ENCODE measurements at places on chromosomes 1 and 21. TPM values are rescaled to one million over a fixed set of nuclear protein-coding genes. Genes with fewer than 3 reads are reported as not detected.
A peak's percentile ranks its signal among the peaks of the same experiment; 100 is the strongest.

Gene L1TD1
- total RNA-seq, result not detected

GRCh38 chr21:42616446-42616845 lies 37.0 kb upstream of the PDE9A start:
- no peak overlapping the region for H3K27ac ChIP-seq
- no peak for DNase-seq
- H3K27me3 ChIP-seq, result peaks cover 26% of the 10 kb centered on the region
- no peaks in the 10 kb centered on the region for H3K4me1 ChIP-seq
- no peak overlapping the region for H3K4me3 ChIP-seq

- no peaks in the 10 kb centered on the region for H3K27me3 ChIP-seq
- peak overlapping the region; percentile 100 for H3K4me3 ChIP-seq
- H3K4me1 ChIP-seq, result peaks cover 8% of the 10 kb centered on the region
- H3K27ac ChIP-seq, result peak overlapping the region; percentile 85
- no peak for DNase-seq
These were observed 744 bp downstream of the ZNF670 start for GRCh38 chr1:247077876-247078257.

Gene S100A5
- total RNA-seq, result not detected

DNA sequence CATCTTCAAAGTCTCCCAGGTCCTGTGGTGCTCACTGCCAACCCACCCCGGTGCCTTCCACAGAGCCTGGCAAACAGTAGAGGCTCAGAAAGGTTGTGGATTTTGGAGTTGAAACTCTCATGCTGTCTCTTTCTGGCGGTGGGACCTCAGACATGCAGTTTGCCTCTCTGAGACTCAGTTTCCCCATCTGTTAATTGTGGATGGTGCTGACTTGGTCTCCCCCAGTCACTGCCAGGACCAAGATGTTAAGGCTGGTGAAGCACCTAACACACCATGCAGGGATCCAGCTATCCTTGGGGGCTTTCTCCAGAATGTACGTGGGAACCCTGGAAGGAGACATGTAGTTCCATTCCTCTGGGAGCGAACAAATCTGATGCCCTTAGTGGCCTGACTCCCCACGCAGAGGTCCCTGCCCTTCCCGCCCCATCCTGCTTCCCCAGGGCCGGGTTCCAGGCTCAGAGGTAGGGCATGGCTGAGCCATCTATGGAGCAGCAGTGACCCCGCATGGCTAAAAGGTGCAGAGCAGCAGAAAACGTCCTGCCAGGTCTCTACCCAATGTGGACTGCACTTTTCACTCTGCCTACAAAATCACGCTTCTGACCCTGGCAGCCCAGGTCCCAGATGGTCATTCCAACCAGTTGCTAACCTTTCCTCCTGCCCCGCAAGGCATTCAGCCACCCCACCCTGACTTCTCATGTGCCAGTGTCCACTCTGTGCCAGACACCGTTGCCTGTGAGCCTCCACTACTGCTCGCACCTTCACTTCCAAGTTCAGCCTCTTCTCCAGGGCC lies 9.2 kb upstream of the TTC22 start:
- no peaks in the 10 kb centered on the region for H3K36me3 ChIP-seq
- H3K4me3 ChIP-seq, result no peak overlapping the region
- H3K4me1 ChIP-seq, result no peaks in the 10 kb centered on the region
- H3K27ac ChIP-seq, result no peak overlapping the region

Gene TEX38
- not detected for total RNA-seq

Gene AMPD1
- total RNA-seq, result 65.4 TPM

Gene PRRX1
- total RNA-seq, result 35.3 TPM

DNA sequence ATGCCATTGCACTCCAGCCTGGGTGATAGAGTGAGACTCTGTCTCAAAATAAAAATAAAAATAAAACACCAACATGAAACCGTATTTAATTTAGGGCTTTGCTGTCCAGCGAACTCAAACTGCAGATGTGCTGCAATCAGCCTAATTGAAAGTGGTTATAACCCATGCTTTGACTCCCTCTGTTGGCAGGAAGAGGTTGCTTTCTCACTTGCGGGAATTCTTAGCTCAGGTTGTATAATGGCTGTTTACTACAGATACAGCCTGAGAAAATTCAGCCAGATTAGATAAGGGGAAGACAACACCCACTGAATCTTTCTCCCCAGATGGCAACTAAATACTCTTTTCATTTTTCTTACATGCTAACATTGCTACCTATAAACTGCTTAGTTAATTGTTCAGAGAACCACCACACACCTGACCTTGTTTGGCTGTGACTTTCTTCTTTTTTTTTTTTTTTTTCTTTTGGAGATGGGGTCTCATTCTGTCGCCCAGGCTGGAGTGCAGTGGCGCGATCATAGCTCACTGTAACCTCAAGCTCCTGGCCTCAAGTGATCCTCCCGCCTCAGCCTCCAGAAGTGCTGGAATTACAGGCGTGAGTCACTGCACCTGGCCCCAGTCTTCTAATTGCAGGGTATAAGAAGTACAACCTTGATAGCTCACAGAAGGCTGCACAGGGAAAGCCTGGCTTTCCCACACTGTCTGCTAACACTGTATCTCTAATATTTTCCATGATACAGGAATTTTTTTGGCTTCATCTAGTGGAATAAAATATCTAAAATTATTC lies 34.6 kb downstream of the DNTTIP2 start:
- H3K4me3 ChIP-seq, result no peak overlapping the region
- peaks cover 17% of the 10 kb centered on the region for H3K4me1 ChIP-seq
- peak; percentile 20 for DNase-seq
- H3K36me3 ChIP-seq, result no peaks in the 10 kb centered on the region
- H3K27me3 ChIP-seq, result no peaks in the 10 kb centered on the region

DNA sequence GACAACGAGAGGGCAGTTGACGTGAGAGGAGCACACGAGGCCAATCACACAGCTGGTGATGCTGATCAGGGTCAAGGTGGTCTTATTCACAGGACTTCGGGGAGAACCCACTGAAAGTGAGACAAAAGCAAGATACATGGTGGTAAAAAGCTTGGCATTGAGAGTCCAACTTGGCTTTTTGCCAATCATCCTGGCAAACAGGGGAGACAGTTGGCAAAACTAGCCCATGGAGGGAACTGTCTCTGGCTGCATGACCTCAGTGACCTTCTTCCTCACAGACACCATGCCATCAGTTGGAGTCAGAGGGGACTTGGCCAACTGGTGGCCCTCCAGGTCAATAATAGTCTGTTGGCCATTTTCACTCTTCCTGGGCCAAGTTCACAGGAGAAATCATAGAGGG lies 139.9 kb downstream of the ASTN1 start:
- no peak overlapping the region for H3K4me3 ChIP-seq
- no peaks in the 10 kb centered on the region for H3K27me3 ChIP-seq
- no peaks in the 10 kb centered on the region for H3K36me3 ChIP-seq
- H3K27ac ChIP-seq, result no peak overlapping the region

Gene CYP4Z1
- 0.49 TPM for total RNA-seq

DNA sequence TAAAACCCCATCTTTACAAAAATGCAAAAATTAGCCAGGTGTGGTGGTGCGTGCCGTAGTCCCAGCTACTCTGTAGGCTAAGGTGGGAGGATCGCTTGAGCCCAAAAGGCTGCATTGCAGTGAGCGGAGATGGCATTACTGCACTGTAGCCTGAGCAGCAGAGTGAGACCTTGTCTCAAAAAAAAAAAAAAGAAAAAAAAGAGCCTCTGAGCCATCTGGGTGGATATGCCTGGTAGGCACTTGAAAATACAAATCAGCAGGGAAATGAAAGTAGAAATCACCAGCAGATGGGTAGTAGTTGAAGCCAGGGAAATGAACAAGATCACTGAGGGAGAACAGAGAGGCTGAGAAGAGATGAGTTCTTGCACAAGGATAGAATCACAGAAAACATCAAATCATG lies 131.0 kb upstream of the HMCN1 start:
- no peaks in the 10 kb centered on the region for H3K27me3 ChIP-seq
- H3K4me1 ChIP-seq, result no peaks in the 10 kb centered on the region
- no peak overlapping the region for H3K27ac ChIP-seq
- H3K4me3 ChIP-seq, result no peak overlapping the region

DNA sequence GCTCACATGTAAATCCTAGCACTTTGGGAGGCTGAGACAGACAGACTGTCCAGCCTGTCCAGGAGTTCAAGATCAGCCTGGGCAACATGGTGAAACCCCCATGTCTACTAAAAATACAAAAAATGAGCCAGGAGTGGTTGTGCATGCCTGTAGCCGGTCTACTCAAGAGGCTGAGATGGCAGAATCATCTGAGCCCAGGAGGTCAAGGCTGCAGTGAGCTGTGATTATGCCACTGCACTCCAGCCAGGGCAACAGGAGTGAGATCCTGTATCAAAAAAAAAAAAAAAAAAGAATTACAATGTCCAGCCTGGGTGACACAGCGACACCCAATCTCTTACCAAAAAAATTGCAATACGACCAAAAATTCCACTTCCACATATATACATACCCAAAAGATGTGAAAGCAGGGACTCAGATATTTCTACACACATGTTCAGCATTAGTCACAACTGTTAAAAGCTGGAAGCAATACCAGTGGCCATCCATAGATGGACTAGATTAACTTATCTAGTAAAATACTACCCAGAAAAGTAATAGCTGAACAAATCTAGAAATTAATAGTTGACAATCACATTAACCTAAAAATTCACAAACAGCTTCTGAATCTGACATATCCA lies 49.2 kb downstream of the ASH1L start:
- no peak overlapping the region for H3K27ac ChIP-seq
- no peaks in the 10 kb centered on the region for H3K27me3 ChIP-seq
- H3K36me3 ChIP-seq, result no peaks in the 10 kb centered on the region

- DNase-seq, result no peak
- no peaks in the 10 kb centered on the region for H3K27me3 ChIP-seq
- no peaks in the 10 kb centered on the region for H3K4me1 ChIP-seq
- H3K36me3 ChIP-seq, result no peaks in the 10 kb centered on the region
- H3K27ac ChIP-seq, result no peak overlapping the region
- no peak overlapping the region for H3K4me3 ChIP-seq
These were observed 20.4 kb upstream of the SPATA6 start for GRCh38 chr1:48492392-48492791.

Gene NIBAN1
- 13.3 TPM for total RNA-seq

Gene MORN1
- total RNA-seq, result 1.9 TPM

Gene NBPF4
- total RNA-seq, result not detected

DNA sequence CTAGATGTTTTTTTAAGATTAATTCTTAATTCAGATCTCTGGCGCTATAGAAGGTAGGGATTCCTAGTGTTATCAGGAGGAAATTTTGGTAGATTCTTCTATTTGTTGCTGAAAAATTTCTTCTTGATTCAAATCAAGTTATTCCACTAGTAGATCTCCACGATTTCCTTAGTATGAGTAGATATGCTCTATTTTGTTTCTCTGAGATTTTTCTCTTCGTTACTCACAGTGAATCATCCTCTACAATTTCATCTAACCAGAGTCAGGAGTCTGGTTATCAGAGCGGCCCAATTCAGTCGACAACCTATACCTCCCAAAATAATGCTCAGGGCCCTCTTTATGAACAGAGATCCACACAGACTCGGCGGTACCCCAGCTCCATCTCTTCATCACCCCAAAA lies 18.8 kb upstream of the HAX1 start:
- no peaks in the 10 kb centered on the region for H3K4me1 ChIP-seq
- H3K27me3 ChIP-seq, result no peaks in the 10 kb centered on the region
- peaks cover 10% of the 10 kb centered on the region for H3K36me3 ChIP-seq
- H3K27ac ChIP-seq, result no peak overlapping the region

DNA sequence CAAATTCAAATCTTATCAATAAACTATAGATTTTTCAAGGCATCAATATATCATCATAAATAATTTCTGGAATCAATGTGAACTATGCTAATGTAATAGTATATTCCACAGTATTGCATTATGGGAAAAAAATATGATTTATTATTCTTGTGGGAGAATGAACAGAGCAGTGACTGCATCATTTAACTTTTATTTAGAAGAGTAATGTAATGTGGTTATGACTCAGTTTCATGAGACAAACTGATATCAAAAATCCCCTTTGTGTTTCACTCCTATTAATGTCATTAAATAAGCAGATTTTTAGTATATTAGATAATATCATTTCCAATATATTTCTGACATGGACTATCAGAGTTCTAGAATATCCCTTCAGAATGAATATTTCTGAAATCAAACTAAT lies 187.6 kb downstream of the LRRC40 start:
- H3K4me1 ChIP-seq, result no peaks in the 10 kb centered on the region
- no peaks in the 10 kb centered on the region for H3K27me3 ChIP-seq
- no peak for DNase-seq
- H3K4me3 ChIP-seq, result no peak overlapping the region
- no peak overlapping the region for H3K27ac ChIP-seq
- no peaks in the 10 kb centered on the region for H3K36me3 ChIP-seq

DNA sequence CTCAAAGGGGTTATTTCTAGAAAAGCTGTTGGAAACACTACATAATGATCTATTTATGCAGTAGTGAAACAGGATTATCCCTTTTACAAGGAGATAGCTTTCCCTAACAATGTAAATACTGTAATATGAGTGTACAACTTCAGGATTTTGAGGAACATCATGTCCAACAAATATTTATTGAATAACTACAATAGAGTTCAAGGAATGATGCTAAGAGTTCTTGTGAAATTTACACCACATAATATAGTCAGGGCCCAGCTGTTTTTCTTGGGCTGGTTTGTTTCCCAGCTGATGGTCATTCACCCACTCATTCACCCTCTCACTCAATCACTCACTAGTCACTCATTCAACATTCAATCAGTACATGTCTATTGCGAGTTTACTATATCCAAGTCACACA lies 12.3 kb upstream of the LYPLAL1 start:
- no peak overlapping the region for H3K4me3 ChIP-seq
- H3K27me3 ChIP-seq, result no peaks in the 10 kb centered on the region
- no peaks in the 10 kb centered on the region for H3K36me3 ChIP-seq
- no peak for DNase-seq

DNA sequence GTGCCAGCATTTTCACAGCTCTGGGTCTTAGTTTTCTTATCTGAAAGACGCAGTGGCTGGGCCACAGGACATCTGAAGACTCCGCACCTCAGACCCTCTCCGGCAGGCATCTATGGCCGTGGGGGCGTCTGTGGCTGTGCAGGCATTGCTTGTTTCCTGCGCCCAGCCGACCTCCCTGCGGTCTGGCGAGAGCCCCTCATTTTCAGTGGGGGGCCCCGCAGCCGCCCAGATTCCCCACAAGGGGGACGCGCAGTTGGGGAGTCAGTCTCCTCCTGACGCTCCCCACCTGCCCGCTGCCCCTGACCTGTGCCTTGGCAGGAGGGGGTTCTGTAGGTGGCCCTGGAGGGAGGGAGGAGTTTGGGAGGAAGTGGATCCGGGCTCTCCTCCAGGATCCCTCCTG lies 3.5 kb upstream of the TFF1 start:
- no peaks in the 10 kb centered on the region for H3K36me3 ChIP-seq
- H3K4me3 ChIP-seq, result no peak overlapping the region
- H3K27ac ChIP-seq, result no peak overlapping the region
- DNase-seq, result no peak
- H3K4me1 ChIP-seq, result no peaks in the 10 kb centered on the region
